NCI-H345 (cell line): ENCODE measurements at places on chromosomes 13 and 19.

- no peak for DNase-seq
Measured at GRCh38 chr19:35432911-35433310, 15.1 kb upstream of the FFAR2 start.

DNA sequence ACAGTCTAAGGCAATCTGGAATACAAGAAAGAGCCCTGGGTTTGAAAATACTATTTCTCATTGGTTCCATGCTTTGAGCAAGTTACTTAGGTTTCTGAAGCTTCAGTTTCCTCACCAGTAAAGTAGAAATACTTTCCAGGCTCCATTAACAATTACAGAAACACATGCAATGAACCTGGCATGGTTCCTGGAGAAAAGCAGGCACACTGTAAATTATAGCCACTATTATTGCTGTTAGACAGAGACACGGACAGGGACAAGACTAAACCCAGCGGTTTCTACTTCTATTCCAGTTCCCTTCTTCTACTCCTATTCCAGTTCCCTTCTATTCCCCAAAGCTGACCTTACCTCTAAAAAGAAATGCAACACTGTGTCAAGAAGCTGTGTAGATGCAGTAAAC is 41.2 kb downstream of the MIPEP start:
- no peak for DNase-seq

- no peak for DNase-seq
Measured at GRCh38 chr13:79456656-79457365, 24.1 kb upstream of the NDFIP2 start.

- DNase-seq: no peak
Measured at GRCh38 chr19:13830114-13830740, 35.0 kb downstream of the ZSWIM4 start.

DNA sequence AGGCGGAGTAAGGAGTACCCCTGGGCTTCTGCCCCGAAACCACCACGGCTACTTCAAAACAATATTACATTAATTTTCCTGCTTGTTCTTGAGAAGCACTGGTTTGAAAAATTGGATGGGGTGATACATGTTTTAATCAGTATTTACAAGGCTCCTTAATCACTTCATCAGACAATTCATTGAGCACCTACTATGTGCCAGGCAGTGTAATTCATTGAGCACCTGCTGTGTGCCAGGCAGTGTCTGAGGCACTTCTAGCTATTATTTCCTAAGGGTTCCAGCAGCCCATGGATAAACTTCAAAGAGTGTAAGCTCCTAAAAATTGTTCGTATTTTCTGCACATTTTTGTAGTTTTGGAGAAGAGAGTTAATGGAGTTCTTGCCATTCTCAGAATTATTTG is 1.6 kb upstream of the GAS6 start:
- DNase-seq: no peak

- peak; percentile 55 for DNase-seq
Measured at GRCh38 chr13:60143775-60144174, 20.0 kb downstream of the DIAPH3 start.

DNA sequence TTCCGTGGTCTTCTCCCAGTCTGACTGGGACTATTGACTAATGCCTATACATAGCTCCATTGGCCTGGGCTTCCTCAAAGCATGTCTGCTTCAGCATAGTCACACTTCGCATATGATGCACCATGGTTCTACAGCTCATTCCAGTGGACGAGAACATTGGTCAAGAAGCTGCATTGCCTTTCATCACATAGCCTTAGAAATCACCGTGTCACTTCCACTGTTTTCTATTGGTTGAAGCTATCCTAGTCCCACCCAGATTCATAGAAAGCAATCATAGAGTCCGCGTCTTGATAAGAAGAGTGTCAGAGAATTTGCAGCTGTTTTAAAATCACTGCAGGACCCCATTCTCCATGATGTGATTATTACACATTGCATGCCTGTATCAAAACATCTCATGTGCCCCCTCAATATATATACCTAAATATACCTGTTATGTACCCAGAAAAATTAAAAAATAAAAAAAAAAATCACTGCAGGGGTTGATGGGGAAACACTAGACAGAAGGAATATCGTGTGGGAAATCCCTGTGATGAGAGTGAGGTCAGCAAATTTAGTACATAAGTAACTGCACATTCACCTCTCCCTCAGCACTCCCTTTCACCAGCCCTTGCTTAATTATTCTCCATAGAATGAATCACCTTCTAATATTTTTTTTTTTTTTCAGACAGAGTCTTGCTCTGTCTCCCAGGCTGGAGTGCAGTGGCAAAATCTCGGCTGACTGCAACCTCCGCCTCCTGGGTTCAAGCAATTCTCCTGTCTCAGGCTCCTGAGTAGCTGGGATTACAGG is 2.2 kb upstream of the ARHGAP33 start:
- DNase-seq: no peak

- DNase-seq: no peak
Measured at GRCh38 chr13:50682002-50682401, 161.5 kb downstream of the DLEU7 start.

GRCh38 chr13:48096670-48097069 is 1.8 kb upstream of the MED4 start:
- no peak for DNase-seq

GRCh38 chr13:93865235-93865634 is 614.2 kb downstream of the DCT start:
- DNase-seq: no peak

- peak; percentile 29 for DNase-seq
Measured at GRCh38 chr19:6412447-6413091, 12.0 kb downstream of the KHSRP start.

GRCh38 chr13:41588899-41589298 is 131.5 kb downstream of the RGCC start:
- DNase-seq: no peak

DNA sequence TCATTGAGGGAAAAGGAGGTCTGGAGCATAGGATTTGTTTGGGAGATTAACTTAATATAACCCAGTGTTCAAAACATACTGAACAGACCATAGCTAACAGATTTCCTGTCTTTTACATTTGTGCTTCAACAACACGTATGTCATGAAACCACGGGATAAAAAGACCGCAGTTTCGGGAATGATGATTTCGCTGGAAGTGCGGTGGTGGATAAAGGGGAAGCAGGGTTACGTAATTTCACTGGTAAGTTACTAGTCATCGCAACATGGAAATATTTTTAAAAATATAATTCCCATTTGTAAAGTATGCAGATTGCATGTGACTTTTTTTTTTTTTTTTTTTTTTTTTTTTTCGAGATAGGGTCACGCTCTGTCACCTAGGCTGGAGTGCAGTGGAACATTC is 237.4 kb downstream of the LMO7 start:
- no peak for DNase-seq

DNA sequence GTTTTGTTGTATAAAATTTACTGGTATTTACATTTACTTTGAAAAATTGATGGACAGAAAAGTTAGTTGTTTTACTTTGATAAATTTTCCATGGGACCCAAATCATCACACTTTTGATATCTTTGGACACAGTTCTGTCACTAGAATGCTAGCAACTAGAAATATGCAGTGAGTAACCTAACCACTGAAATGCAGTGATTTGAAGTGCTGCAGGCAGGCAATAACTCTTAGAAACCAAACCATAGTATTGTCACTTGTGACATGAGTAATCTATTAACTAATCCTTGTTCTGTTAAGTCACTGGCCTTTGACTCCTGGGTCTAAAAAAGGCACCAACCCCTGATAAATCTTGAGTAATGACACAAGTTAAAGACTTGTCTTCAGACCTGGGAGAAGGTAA is 620.0 kb upstream of the ATXN8OS start:
- no peak for DNase-seq

- no peak for DNase-seq
Measured at GRCh38 chr13:79621902-79622301, 140.9 kb downstream of the NDFIP2 start.

GRCh38 chr13:95679722-95680121 is 2.8 kb downstream of the DNAJC3 start:
- DNase-seq: no peak

- DNase-seq: no peak
Measured at GRCh38 chr13:71460211-71460610, 406.8 kb downstream of the DACH1 start.

GRCh38 chr13:32232263-32232662 is 82.9 kb downstream of the ZAR1L start:
- DNase-seq: no peak

DNA sequence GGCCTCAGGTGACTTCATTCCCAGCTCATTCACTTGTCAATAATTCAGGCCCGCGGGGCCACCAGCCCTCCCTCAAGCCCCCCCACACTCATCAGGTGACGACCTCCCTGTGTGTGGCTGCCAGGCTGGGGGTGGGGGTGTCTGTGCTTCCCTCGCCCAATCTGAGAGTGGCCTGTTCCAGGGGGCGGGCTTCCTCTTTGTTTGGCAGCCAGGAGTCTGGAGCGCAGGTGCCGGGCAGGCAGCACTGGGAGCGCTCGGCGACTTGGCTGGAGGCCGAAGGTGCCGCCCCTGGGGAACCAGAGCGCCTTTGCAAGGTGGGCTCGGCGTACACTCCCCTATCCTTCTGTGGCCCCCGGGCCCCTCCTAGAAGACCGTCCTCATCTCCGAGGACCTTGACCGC is 5.4 kb upstream of the ZNF98 start:
- DNase-seq: no peak

DNA sequence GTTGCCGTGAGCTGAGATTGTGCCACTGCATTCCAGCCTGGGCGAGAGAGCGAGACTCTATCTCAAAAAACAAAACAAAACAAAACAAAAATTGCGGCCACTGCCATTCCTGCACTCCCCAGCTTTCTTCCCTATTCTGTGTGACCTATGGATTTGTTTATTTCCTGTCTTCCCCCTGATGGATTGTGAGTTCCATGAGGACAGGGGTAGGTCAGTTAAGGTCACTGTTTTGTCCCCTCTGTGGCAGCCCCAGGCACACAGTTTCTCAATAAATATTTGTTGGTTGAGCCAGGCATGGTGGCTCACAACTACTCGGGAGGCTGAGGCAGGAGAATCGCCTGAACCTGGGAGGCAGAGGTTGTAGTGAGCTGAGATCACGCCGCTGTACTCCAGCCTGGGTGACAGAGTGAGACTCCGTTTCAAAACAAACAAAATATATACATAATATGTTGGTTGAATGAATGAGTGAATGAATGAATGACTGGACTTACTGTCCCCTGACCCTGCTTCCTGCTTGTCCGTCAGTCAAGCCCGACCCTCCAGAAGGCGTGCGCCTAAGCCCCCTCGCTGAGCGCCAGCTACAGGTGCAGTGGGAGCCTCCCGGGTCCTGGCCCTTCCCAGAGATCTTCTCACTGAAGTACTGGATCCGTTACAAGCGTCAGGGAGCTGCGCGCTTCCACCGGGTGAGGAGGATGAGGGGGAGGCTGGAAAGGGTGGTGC is 5.0 kb downstream of the EBI3 start:
- DNase-seq: no peak

GRCh38 chr19:31314849-31315629 is 34.2 kb downstream of the TSHZ3 start:
- DNase-seq: no peak

DNA sequence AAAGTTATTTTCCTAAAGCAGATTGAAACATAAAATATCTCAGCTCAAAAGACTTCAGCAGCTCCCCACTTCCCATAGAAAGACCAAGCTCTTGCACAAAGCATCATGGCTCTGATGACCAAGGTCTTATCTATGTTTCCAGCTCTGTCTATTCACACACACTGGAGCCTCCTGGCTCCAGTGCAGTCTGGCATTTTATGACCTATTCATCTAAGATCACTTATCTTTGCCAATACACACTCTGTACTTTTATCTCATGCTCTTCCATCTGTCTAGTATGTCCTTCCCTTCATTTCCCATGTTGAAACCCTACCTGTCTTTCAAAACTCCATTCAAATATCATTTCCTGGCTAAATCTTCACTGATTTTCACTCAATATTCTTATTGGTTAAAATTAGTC is 74.4 kb downstream of the FGF9 start:
- DNase-seq: no peak

- DNase-seq: no peak
Measured at GRCh38 chr13:46909042-46909441, 12.2 kb upstream of the HTR2A start.

GRCh38 chr13:110045202-110045601 is 258.8 kb upstream of the IRS2 start:
- peak; percentile 10 for DNase-seq

DNA sequence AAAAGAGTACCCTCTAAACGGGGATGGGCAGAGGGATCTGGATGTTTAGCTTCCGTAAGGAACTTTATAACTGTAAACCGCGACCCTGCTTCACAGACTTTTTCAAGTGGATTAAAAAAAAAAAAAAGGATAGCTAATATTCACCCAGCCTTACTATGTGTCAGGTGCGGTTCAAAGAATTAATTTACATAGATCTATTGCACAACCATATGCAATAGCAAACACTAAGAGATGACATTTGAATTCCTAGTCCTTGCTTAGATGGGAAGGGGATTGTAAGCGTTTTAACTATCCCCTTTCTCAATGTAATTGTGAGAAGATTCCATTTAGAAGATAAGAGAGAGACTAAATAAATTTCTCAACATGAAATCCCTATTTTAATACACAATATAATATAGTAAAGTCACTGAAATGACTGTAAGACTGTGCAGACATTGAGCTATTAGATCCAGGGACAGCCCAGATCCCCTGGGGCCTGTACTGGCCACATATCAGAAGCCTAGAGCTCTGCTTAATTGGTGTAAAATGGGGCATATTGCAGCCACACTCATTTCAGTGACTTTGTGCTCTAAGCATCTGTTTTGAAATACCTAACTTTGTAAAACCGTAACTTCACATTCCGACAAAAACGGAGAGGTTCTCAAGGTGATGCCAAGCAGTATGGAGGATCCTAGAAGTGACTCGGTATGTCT is 13.6 kb downstream of the LATS2 start:
- no peak for DNase-seq

GRCh38 chr13:110317093-110317492 is 10.0 kb downstream of the COL4A2 start:
- DNase-seq: no peak

DNA sequence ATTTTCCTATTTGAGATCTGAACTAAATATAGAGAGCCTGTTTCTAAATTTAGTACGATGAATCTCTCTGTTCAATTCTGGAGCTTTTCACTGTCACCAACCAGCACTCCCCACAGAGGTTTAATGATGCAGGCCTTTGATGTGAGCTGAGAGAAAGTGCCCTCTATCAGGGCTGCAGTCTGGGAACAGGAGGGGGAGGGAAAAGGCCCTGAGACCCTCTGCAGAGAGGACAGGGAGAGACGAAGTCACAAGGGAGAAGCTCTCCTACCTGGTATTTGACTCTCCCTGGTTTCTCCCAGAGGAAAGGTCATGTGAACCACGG is 206.8 kb upstream of the SOX1 start:
- no peak for DNase-seq

DNA sequence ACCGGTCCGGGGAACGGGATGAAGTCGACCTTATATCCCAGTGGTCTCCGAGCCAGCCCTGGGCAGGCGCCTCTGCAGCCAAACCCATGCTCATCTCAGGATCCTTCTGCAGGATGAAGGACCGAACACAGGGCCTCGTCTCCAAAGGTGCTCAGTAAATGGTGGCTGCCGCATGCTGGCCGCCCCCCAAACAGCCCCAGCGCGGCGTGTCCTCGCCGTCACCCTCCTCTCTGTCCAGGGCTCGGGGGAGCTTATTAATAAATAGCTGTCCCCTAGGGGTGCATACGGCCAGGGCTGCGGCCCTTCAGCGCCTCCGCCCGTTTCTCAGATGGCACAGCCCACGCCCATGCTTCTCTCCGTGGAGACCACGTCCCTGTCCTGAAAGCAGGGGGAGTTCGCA is 32.6 kb upstream of the SPACA7 start:
- DNase-seq: no peak

- DNase-seq: no peak
Measured at GRCh38 chr13:112971288-112971643, 2.3 kb downstream of the MCF2L start.

GRCh38 chr19:48624791-48625723 is 5.8 kb downstream of the SPHK2 start:
- DNase-seq: no peak

GRCh38 chr19:47623921-47624391 is 15.0 kb downstream of the BICRA start:
- DNase-seq: no peak
